ENCODE measurements at places on chromosomes 13 and 19.
A peak's percentile ranks its signal among the peaks of the same experiment; 100 is the strongest.

DNA sequence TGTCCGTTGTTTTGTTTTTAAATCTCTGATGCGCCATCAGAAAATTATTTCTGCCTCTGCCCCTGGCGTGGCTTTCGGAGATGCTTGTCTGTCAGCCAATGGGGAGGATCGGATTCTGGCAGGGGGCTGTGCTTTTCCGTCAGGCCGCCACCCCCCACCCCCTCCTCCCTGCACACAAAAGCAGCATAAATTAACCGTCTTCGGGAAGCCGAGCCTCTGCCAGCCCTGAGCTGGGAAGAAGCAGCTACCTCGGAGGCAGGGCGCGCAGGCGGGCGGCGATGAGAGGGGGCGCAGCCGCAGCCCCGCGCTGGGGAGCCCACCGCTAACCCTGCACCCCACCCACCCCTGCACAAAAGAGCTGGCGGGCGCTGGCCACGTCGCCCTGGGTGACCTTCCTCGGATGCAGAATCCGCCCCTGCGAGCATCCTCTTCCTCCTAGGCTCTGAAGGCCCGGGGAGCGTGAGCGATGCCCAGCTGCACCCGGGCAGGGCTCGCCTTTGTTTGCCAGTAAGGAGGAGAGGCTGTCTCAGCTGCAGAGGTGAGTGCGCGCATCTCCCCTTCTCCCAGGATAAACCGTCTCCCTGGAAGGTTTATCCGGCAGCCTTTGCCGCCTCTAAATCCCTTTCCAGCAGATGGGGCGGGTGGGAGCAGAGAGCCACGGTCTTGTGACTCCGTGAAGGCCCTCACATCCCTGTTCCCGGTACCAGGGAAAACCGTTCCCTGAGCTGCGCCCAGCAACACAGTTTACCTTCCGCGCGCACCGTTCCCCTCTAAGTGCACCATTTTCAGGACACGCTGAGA, at the start of gene ATCAY:
Gene ATCAY, plus strand, starts transcription at position 215 of the 801 bp plus-strand sequence. CDS start 5,083 bp downstream, outside the sequence.
- DNase-seq: peak; percentile 26

GRCh38 chr13:69264362-69265334, 843.0 kb upstream of the ATXN8OS start:
- no peak for DNase-seq

DNA sequence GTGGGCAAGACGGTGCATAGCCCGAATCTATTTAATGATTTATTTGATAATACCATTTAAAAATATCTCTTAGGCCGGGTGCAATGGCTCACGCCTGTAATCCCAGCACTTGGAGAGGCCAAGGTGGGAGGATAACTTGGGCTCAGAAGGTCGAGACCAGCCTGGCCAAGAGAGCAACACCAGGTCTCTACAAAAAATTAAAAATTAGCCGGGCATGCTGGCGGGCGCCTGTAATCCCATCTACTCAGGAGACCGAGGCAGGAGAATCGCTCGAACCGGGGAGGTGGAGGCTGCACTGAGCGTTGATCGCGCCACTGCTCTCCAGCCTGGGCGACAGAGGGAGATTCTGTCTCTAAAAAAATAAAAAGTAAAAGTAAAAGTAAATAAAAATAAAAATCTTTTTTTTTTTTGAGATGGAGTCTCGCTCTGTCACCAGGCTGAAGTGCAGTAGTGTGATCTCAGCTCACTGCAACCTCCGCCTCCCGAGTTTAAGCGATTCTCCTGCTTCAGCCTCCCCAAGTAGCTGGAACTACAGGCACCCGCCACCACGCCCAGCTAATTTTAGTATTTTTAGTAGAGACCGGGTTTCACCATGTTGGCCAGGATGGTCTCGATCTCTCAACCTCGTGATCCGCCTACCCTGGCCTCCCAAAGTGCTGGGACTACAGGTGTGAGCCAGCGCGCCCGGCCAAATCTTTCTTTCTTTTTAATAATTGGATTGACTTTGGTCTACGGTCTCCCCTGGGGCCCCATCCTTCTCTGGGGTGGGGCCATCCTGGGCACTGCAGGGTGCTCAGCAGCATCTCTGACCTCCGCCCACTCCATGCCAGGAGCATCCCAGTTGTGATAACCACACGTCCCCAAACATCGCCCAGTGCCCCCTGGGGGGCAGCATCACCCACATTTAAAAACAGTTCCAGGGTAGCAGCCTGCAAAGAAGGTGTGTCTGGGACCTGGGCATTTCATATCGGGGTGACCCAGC, 90.7 kb downstream of the GNG7 start:
- DNase-seq: no peak

GRCh38 chr19:6354098-6354674, 7.1 kb upstream of the CLPP start:
- no peak for DNase-seq

- no peak for DNase-seq
Observed at GRCh38 chr13:113869263-113869662, 5.4 kb upstream of the GAS6 start.

- DNase-seq: no peak
Observed at GRCh38 chr19:35254341-35255297, 5.8 kb downstream of the LSR start.

- DNase-seq: no peak
Observed at GRCh38 chr19:2912306-2912705, 11.6 kb downstream of the ZNF57 start.

DNA sequence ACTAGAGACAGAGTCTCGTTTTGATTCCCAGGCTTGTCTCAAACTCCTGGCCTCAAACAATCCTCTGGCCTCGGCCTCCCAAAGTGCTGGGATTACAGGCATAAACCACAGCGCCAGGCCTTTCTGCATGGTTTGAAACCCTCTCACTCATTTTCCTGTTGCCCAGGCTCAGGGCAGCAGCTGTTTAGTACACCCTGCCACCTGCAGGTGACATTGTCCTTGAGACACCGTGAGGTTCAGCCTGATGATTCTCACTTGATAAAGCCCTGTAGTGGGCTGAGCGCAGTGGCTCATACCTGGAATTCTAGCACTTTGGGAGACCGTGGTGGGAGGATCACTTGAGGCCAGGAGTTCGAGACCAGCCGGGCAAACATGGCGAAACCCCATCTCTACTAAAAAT, 12.5 kb downstream of the IL12RB1 start:
- no peak for DNase-seq

DNA sequence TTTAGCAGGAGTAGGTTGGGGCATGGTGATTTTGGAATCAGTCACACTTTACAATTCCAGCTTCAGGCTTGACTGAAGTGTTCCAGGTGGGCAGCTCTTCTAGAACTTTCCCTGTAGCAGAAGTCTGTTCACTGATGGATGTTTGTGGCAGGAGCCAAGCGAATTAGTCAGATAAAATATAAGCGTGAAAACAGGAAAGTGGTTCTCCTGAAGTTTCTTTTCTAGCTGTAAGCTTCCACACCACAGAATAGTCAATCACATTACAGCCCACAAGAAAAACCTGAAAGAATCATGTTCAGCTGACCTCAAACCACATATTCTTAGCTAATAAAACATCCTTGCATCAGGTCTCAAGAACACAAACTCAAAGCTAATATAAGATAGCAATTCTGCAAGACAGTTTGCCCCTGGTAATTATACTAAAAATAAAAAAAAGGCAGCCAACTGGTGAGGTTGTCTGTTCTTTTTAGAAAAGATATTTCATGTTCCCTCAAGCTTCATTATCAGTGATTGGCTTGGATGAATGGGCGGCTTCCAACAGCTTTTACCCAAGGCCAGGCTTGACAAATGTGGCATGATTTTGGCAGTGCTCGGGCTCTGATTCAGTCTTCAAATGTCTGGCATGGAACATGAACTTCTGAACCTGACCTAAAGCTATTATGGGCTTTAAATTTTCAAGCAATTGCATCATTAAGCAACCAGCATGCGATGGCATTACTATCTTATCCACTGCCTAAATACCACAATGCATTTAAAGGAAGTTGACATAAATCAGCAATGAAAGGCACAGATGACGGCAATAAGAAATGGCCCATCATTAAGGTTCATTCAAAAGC, 136.8 kb downstream of the DCLK1 start:
- DNase-seq: no peak

DNA sequence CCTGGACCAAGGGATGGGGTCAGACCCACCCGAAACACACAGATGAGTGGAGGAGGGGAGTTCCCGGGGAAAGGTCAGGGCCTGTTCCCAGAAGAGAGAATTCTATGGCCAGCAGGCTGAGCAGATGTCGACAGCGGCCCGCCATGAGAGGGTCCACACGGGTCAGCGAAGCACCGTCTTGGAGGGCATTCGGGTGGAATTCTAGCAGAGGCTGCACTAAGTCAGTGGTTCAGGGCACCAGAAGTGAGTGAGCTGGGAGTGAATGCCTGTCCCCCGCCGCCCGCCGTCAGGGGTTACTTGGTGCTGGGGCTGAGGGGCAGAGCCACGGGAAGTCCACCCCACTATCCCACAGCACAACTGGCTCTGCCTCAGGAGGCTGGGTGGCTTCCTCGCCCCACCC, 96.2 kb upstream of the VSTM2B start:
- DNase-seq: no peak

DNA sequence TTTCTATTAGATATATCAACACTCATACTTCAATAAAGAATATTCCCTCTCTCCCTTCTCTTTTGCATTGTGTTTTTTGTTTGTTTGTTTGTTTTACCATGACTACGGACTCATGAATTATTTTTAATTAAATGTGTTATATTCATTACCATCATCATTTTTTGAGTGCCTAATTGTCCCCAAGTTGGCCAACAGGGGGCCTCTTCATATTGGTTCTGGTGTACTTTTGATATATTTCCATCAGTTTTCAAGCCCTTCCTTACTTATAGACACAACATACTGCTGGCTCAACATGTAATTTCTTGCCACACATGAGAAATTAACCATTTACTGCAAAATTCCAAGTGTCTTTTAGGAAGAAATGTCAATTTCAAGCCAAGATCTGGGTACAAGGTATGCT, 54.5 kb upstream of the GPC6 start:
- no peak for DNase-seq

DNA sequence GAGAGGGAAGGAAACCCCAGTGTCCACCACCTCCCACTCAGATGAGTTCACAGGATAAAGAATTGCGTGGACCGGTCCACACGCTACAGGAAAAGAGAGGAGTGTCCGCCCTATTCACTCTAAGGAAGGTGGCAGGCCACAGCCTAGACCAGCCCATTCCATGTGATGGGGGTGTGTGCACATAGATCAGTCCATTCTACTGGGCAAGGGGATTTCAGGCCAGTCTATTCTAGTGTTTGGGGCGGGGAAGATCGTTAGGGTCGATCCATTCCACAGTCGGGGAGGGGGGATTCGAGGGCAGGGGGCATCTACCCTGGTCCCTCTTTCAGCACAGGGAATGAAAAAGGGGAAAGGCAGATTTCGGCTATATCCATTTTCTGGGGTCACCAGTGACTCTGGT, 7.8 kb downstream of the FIZ1 start:
- DNase-seq: no peak

- DNase-seq: no peak
Observed at GRCh38 chr13:57286511-57287098, 119.6 kb downstream of the PRR20E start.

DNA sequence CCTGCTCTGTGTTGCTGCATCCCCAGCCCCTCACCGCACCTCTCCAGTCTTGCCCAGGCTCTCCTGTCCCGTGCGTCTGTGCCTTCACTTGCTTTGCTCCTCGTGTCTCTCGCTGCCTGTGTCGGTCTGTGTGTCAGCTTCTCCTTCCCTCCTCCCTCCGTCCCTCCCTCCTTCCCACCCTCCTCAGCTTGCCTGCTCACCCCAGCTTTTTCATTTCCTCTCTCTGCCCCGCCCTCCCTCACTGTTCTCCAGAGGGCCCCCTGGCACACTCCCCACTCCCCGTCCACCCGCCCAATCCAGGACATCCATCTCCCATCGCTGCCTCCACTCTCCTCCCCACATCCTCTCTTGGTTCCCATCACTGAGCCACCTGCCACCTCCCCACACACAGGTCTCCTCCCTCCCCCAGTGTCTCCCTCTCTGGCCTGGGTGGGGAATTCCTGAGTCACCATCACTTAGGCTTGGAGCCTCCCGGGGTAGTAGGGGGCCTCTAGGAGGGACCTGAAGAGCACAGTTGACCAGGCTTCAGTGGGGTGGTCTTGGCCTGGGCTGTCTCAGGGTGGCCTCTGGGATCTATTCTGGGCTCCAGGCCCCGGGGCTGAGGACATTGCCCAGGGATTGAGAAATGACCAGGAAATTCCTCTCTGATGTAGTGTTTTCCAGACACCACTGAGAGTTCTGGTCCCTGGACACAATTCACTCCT, at the start of gene PTGIR:
Gene PTGIR, minus strand, starts transcription at position 132 of the 704 bp plus-strand sequence. CDS start 864 bp downstream, outside the sequence.
- DNase-seq: no peak

- no peak for DNase-seq
Observed at GRCh38 chr19:14166999-14167575, 30.7 kb upstream of the ASF1B start.

DNA sequence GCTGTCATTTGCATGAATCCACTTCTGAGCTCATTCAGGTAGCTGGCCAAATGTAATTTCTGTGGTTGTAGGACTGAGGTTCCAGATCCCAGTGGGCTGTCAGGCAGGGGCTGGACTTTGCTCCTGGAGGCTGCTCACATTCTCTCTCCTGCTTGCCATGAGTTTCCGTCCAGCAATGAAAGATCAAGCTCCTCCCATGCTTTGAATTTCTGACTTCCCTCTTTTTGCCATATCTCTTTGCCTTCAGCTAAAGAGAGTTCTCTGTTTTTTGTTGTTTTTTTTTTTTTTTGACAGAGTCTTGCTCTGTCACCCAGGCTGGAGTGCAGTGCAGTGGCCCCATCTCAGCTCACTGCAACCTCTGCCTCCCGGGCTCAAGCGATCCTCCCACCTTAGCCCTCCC, 76.9 kb downstream of the ING1 start:
- no peak for DNase-seq

- no peak for DNase-seq
Observed at GRCh38 chr19:38030686-38031422, 123.8 kb downstream of the SIPA1L3 start.

DNA sequence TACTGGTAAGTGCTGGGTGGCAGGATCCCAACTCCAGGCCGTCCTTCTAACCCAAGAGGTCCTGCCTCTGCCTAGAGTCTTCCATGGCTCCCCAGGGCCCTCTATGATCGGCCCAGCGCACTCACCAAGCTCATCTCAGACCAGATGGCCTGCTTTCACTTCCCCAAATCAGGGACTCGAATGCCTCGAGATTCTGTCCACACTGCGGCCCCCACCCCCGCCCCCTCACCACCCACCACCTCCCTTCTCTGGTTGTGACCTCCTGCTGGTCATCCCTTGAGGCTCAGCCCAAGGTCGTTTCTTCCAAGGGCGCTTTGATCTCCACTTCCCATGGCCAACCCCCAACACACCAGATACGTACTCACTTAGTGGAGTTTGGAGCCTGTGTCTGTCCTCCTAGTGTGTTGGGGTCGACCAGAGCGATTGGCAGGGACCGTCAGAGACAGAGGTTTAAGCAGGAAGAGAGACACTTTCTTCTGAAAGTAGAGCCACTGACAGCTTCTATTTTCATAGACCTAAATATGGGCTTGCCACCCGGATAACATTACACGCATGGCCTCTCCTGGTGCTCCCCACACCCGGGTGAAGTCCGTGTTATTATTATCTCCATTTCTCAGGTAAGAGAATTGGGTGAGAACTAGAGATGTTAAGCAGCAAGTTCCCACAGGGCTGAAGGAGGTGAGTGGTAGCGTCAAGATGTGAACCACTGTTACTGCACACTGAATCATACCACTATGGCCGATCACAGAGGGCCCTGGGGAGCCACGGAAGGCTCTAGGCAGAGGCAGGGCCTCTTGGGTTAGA, at the start of gene FCER2:
Gene FCER2, minus strand, starts transcription at position 478 of the 804 bp plus-strand sequence. CDS start 2,371 bp downstream, outside the sequence.
- no peak for DNase-seq

Measured in HAP-1 (cell line).